Activated CD8-positive, alpha-beta T cell treated with anti-CD3 and anti-CD28 coated beads for 36 hours (primary cell): ENCODE measurements at places on chromosomes 6 and 20. TPM values are rescaled to one million over a fixed set of nuclear protein-coding genes. Genes with fewer than 3 reads are reported as not detected.

- DNase-seq, result no peak
These were observed 57.6 kb upstream of the FRMD1 start for GRCh38 chr6:168136622-168137021.

- peak; percentile 85 for DNase-seq
These were observed 34.2 kb upstream of the MDGA1 start for GRCh38 chr6:37731888-37732287.

DNA sequence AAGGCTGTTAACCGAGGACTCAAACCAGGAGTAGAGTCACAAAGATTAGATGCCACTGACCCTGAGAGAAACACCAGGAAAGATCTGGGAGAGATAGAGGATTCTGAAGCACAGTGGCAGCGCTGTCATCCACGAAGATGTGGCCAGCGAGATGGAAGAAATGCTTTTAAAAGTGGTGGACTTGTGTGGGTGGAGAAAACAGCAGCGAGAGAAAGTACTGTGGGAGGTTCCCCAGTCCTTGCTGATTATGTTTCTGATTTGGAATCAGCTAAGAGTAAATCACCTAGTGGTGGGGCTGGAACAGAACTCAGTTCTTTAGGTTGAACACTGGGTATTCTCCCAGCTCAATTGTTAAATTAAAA lies 435 bp upstream of the ZNF322 start:
- DNase-seq, result peak; percentile 21

DNA sequence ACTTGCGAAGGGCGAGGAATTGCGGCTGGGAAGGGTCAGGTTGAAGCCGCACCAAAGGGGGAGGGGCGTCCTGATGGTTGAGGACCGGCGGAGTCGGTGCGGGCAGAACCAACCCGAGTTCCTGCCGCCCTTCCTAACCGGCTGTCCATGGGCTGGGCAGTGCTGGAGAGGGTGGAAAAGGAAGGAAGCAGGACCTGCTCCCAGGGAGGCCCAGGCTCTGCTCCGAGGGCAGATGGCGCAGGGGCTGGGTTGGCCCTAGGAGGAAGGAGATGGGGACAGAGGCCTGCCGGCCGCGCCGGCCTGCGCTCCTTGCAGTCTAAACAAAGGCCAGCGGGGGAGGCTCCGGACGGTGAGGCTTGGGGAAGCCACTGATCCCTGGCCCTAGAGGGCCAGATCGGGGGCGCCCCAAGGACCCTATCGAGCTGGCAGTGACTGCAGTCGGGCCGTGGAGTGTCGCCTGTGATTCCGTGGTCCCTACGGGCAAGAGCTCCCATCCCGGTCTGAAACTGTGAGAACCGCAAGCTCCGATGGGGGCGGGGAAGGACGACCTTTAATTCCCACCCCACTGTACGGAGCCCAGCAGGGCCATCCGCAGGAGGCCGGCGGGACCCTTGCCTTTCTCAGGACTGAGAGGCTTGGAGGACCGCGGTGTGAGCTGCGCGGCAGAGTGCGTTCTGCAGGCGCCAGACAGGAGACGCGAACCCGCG lies 39.4 kb downstream of the YTHDF1 start:
- no peak for DNase-seq

GRCh38 chr6:132643547-132643946 lies 15.4 kb downstream of the TAAR1 start:
- no peak for DNase-seq

DNA sequence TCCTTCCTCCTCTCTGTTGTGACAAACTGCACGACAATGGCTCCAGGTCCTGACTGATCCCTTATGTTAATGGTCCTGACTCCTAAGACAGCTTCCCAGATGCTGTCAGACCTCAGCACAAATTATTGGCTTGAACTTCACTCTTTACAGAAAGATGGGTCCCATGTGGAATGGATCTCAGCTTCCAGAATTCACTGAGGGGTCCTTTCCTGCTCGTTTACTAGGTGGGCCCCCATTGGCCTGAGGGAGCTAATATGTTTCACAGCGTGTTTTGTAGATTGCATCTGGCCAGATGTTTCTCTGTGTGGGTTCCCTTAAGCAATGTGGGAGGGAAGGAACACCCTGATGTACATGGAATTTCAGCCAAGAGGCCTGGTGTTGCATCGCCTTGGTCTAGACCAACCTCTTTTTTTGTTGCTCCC lies 826.6 kb downstream of the MAFB start:
- no peak for DNase-seq

DNA sequence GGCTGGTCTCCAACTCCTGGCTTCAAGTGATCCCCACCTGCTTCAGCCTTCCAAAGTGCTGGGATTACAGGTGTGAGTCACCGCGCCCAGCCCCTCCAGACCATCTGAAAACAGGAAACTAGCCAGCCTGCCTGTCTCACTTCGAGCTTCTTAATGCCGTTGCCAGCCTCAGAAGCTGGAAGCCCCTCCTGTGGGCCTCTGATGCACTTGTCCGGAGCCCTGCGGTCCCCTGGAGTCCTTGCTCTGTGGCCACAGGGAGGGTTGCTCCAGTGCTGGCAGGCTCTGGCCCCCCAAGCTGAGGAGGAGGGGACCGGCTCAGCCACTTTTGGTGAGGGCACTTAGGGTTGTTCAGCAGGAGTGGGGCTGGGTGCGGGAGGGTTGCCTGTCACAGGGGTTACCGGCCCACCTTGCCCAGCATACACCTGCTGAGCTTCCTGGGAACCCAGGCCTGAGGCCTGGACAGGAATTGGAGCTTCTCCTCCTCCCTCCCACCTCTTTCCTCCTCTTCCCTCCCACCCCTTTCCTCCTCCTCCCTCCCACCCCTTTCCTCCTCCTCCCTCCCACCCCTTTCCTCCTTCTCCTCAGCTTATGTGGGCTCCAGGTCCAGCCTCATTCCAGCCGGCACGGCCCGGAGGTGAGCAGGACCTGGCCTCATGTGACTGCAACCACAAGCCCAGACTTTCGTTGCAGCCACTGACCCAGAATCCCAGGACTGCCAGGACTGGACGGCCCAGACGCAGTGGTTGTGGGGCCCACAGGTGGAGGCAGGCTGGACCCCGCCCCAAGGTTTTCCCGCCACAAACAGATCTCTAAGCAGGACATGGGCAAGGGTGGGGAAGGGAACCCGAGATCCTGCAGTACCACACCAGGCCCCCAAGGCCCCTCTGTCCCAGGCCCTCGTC lies 9.4 kb upstream of the BIRC7 start:
- DNase-seq, result no peak

- no peak for DNase-seq
These were observed 3.8 kb upstream of the MLN start for GRCh38 chr6:33807606-33808005.

The SRC gene
- 0.88 TPM for total RNA-seq

The FERMT1 gene
- total RNA-seq, result 0.09 TPM

The FAXC gene
- total RNA-seq, result not detected
